Kidney (tissue), 22 donors: ENCODE measurements at places on chromosomes 2 and 18.

GRCh38 chr2:13193900-13194299 lies 477.2 kb downstream of the TRIB2 start:
- peak; percentile 65 for DNase-seq

DNA sequence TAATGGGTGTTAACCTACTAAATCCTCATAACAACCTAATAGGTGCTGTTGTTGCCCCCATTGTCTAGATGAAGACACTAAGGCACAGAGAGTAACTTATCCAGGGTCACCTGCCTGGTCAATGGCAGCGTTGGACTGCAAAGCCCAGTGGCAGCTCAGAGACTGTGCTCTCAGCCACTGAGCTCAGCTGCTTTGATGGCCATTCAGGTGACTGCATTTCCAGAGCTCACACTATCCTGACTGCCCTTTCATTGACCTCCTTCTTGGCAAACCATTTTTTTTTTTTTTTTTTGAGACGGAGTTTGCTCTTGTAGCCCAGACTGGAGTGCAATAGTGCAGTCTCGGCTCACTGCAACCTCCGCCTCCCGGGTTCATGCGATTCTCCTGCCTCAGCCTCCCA lies 115.2 kb downstream of the MAPK4 start:
- no peak for DNase-seq

GRCh38 chr2:133232556-133232955 lies 335.7 kb downstream of the NCKAP5 start:
- DNase-seq: no peak

GRCh38 chr18:37476182-37476581 lies 89.4 kb downstream of the CELF4 start:
- no peak for DNase-seq

- no peak for DNase-seq
These were observed 292.8 kb upstream of the LRP1B start for GRCh38 chr2:142423603-142424002.

DNA sequence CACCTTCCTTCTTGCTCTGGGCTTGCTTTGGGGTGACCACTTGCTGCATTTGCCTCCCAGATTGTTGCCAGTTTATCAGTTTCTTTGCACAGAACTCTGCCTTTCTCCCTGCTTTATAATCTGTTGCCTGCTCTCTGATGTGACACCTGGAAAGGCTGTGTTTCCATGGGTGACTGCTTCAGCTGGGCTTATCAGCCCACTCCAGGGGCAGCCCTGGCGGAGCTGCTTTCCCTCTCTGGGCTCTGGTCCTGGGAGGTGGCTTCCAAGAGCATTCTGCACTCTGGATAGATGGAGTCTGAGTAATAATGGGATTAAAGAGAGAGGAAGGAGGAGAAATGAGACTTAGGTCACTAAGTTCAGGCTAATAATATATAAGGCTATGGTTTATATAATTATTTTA lies 352.7 kb downstream of the TSN start:
- DNase-seq: no peak

- no peak for DNase-seq
These were observed 96.8 kb downstream of the BOD1L2 start for GRCh38 chr18:57243624-57244179.

GRCh38 chr2:158499383-158499782 lies 42.6 kb downstream of the PKP4 start:
- DNase-seq: no peak

DNA sequence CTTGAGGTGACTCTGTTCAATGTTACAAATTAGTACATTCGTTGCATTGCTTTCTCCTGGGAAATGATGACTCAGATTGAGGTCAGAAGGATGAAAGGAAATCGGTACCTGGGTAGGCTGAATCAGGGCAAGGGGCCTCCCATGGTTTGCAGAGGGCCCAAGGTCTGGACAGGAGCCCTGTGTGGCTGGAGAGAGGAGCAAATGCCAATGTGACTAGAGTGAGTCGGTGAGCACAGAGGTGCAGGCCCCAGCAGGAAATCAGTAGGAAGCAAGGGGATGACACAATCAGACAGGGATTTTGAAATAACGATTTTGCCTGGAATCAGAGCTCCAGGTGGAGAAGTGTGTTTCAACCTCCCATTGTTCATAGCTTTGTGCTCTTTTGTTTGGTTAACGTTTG lies 118.9 kb downstream of the CCDC102B start:
- no peak for DNase-seq

- DNase-seq: peak; percentile 79
These were observed 681 bp downstream of the ACADL start for GRCh38 chr2:210224591-210224940.

GRCh38 chr2:41954304-41955291 lies 93.2 kb upstream of the PKDCC start:
- no peak for DNase-seq

DNA sequence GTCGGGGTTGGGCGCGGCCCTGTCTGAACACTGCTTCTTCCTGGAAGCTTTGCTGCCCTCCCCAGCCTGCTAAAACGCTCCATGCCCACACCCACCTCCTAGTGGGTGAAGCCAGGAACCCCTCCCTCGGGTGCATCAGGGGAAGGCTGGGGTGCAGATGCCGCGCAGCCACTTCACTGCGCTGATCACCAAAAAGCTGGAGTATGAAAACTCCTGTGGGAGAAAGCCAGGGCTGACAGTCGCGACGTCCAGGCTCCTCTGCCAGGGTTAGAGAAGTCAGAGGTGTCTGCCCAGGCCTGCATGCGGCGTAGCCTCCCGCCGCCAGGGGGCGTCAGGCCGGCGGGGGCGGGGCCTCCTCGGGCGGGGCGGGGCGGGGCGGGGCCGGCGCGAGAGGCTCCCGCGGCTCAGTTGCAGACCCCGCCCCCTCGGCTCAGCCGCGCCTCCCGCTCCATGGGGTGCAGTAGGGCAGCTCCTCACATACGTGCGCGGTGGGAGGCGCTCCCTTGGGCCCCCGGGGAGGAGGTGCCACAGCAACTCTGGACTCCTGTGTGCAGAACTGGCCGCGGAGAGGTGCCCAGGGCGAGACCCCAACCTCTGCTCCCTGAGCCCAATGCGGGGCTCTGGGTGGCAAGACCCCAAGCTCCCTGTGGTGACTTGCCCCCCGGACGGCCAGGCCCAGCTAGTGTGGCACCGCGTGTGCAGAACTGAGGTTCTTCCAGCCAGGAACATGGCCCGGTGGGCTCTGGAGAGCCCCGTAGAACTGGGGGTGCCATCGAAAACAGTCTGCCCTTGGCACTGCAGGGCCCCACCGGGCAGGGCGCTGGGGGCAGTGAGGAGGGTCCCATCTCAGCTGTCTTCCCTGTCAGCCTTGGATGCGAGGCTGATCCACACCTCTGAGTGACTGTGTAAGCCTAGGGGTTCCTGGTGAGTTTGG lies 1.8 kb upstream of the RNPEPL1 start:
- DNase-seq: peak; percentile 91

DNA sequence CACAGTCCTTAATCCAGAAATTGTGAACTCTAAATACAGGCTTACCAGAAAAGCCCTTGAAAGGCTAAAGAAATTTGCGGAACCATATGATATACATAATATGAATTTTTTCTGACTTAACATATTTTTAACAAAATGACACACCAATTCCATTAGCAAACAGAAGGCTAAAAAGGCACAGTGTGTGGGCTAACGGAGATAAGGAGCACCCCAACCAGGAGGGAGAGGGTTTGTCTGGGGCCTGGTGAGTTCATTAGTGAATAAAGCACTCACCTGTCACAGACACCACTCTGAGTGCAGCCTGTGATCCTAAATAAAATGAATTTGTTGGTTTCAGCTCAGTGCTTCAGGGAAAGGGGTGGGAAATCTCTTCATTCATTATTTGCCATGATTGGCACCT lies 2.7 kb upstream of the FECH start:
- DNase-seq: no peak

DNA sequence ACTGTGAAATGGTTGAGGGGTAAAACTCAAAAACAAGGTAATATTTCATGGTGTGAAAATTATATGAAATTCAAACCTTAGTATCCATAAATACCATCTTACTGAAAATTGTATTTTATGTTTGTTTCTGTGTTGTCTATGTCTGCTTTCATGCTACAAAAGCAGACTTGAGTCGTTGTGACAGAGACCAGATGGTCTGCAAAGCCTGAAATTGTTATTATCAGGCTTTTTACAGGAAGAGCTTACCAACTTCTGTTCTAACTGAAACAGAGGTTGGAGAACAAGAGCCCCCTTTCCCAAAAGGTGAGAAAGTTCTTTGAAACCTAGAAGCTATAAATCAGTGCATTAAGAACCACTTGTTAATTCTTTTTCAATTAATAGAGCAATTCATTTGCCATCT lies 110.0 kb downstream of the COL4A4 start:
- no peak for DNase-seq

DNA sequence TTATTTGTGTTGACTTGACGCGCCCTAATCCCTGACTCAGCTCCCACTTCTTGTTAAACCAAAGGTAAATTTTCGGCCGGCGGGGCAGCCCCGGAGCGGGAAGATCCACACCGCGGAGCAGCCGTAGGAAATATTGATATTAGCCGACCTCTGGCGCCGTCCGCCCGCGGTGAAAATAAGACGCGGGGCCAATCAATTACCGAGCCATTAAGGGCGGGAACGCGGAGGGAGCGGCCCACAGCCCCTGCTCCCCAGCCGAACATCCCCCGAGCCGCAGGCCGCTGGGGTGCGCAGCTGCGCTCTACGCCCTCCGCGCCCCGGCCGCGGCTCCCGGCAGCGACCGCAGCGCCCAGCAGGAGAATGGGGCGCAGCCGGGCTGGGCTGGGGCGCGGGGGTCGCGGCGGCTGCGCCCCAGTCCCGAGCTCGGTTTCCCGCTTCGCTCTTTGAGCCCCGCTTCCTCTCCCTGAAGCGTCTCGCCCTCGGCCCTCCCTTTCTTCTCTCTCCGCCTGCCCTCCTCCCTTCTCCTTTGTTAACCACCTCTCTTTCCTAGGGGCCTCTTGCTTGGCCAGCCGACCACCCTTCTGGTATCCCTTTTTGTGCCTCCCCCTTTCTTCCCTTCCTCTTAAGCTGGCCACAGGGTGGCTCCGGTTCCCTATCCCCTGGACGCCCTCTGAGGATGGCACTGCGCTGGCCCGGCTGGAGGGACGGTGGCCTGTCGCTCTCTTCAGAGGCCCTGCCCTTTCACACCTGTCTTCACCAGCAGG lies 40.9 kb downstream of the CELF4 start:
- DNase-seq: peak; percentile 49

GRCh38 chr2:108199726-108200125 lies 40.0 kb upstream of the SULT1C3 start:
- no peak for DNase-seq

- DNase-seq: peak; percentile 54
These were observed 86.1 kb upstream of the CTAGE1 start for GRCh38 chr18:22503803-22504202.

GRCh38 chr2:68861330-68861729 lies 9.9 kb downstream of the BMP10 start:
- DNase-seq: no peak

GRCh38 chr2:147231607-147232006 lies 613.2 kb upstream of the ACVR2A start:
- no peak for DNase-seq

- no peak for DNase-seq
These were observed 135.1 kb upstream of the TFPI start for GRCh38 chr2:187689372-187689771.

DNA sequence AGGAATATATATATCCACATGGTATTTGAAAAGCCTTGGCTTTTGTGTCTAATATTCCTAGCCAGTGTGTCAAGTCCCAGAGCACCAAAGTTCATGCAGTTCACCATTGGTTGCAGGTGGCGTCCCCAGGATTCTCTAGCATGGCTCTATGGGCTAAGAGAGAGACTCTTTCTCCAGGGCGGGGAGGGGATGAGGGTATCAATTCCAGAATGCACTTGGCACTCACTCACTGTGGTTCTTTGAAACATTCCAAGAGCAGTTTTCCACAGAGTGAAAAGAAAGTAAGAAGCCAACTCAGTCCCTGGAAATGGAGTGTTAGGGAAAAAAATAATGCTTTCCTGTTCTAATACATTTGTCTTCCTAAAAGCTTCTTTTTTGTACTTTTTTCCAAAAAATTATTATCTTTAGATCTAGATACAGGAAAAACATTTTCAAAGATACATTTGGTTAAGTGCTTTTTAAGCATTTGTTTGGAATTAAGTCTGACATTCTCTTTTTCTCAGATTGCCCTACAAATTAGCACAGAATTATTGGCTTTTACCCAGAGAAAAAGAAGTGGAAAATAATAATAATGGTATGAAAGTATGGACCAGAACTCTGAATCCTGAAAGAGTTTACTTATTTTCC lies 239.9 kb downstream of the PAX3 start:
- DNase-seq: no peak

DNA sequence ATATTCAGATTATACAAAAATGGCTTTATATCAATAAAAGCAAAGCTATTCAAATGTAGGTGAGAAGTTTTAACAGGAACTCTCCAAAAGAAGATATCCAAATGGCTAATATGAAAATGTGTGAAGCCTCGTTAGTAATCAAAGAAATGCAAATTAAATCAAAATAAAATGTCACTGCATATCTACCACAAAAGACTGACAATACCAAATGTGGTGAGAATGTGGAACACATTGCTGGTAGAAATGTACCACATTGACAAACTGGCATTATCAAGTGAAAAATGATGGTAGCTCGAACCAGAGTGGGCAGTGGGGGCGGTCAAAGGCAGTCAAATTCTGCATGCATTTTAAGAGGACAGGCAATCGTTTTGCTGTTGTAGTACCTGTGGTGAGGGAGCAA lies 1012.7 kb downstream of the TDRD15 start:
- DNase-seq: no peak

DNA sequence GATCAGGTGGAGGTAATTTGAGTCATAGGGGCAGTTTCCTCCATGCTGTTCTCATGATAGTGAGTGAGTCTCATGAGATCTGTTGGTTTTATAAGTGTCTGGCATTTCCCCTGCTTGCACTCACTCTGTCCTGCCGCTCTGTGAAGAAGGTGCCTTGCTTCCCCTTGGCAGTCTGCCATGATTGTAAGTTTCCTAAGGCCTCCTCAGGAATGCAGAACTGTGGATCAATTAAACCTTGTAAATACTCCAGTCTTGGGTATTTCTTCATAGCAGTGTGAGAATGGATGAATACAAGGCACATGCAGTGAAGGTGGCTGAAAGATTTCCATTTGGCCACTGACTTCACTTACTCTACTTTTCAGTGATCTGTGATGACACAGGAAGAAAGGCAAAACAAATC lies 133.7 kb downstream of the SH3BP4 start:
- no peak for DNase-seq
